ENCODE measurements at places on chromosomes 2 and 18. TPM values are rescaled to one million over a fixed set of nuclear protein-coding genes. Genes with fewer than 3 reads are reported as not detected.

GRCh38 chr2:862355-862687, 88.3 kb upstream of the SNTG2 start:
- no peak for DNase-seq

GRCh38 chr2:19689646-19690168, 212.1 kb downstream of the TTC32 start:
- DNase-seq: no peak

DNA sequence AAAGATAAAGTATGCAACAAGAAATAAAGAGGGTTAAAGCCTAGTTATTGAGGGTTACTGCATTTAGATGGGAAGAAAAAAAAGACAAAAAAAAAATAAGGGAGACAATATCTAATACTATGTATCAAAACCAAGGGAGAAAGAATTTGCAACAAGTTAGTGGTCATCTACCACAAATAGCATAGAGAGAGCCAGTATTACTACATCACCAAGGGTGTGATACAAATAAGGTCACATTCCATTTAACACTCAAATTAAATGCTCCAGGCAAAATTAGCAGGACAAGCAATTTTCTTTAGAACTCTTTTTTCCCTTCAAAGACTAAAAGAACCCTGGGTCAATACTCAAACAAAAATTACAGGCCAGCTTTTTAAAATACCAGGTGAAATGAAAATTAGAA, 115.1 kb upstream of the GULP1 start:
- no peak for DNase-seq

DNA sequence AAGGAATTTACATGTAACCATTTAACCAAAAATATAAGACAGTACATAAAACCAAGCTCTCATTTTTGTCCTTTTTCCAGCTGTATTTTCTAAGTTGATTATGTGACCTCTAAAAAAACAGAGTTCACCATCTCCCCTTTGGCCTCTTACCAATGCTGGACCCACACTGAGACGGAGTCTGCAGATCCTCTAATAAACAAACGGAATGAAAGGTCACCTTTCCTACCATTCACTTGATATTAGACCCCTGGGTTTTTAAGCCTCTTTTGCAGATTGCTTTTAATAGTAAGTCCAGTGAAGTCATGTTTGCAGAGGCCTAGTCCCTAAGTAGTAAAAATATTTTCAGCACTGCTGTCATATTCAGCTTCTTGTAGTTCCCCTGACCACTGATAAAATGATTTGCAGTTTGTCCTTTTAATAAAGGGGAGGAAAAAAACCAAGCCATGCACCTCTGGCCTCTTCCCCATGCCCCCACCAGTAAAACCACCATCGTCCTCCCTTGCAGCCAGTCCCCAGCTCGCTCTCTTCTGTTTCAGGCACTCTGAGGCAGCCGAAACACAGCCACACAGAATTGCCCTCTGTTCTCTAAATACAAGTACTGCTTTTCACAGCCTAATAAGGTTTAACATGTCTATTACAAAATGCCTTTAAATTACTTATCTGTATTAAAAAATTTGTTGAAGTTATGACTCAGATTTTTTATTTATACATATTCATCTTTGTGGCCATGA, 427.5 kb downstream of the PARD3B start:
- no peak for DNase-seq

Gene IL36G
- total RNA-seq: 0.31 TPM

- no peak for DNase-seq
Observed at GRCh38 chr2:157256626-157257025, 879 bp upstream of the GALNT5 start.

- no peak for DNase-seq
Observed at GRCh38 chr18:55790296-55790695, 202.3 kb upstream of the TCF4 start.

GRCh38 chr18:6059551-6059950, 164.2 kb upstream of the TMEM200C start:
- no peak for DNase-seq

GRCh38 chr2:241002275-241003046, 4.0 kb downstream of the SNED1 start:
- no peak for DNase-seq

Gene SLC16A14
- total RNA-seq: 20.4 TPM

DNA sequence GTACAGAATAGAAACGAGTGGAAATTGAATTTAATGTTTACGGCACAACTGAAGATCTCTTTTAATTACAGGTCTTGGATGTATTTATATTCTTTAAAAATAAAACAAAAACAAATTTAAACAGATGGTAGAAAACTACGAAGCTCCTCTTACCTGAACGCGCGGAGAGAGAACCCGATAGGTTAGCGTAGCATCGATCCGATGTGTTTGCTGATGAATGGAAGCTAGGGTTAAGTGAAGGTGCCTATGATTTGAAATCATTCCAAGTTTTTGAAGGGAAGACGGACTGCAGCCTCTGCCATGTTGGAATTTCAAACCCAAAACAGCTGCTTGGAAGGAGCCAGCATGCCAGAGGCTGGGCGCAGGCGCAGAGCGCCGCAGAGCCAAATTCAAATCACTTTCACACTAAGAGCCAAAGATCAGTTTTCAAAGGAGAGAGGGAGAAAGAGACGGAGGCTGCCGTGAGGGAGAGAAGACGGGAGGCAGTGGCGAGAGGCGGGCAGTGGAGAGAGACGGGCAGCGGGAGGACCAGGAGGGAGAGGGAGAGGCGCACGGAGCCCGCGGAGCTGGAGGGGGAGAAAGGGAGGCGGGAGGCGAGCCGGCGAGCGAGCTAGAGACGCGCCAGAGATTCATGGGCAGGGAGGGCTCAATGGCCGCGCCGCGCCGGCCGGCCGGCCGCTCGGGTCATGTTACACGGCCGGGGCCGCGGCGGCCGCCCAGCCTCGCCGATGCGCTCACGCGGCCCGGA, at the start of gene FIGN:
Gene FIGN, minus strand, starts transcription at position 324 of the 748 bp plus-strand sequence. CDS start 1,081 bp downstream, outside the sequence.
- DNase-seq: peak; percentile 46

- no peak for DNase-seq
Observed at GRCh38 chr2:73908689-73909652, 16.2 kb downstream of the ACTG2 start.

DNA sequence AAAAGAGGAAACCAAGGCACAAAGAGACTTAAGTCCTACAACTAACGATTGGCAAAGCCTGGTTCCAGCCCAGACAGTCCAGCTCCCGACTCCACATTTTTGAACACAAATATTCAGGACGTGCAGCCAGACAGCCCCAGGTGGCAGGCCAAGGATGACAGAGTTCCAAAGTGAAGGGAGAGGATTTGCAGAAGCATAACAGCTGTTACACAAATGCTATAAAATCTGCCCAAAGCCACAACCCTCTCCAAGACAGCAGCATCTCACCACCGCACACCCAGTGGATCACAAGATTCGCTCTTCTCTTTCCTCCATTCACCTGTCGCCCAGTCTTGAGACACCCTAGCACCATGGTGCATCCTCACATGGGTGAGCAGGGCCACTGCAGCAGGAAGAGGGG, 227.1 kb upstream of the ID2 start:
- DNase-seq: no peak

DNA sequence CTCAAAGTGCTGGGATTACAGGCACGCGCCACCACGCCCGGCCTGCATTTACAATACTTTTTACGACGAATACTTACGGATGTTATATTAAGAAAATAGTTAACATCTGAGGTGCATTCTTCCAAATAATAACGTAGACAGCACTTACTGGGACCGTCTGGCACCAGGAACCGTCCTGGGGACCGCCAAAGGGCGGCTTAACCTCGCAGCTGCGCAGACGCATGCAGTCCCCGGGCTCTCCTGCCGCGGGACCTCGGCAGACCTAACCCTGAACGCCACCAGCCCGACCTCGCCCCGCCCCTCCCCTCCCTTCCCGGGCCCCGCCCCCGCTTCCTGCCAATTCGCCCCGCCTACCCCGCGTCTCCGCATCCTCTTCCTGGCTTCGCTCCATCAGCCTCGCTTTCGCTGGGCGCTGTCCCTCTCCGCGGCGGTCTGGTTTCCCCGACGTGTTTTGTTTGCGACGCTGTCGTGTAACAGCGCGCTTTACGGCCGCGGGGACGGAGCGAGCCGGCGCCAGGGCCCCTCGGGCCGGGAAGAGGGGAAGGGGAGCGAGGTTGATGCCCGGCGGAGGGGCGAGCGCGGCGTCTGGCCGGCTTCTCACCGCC, at the start of gene CNOT11:
Gene CNOT11, plus strand, starts transcription at position 479 of the 605 bp plus-strand sequence. Its CDS starts 79 bp downstream, at position 558.
- peak; percentile 100 for DNase-seq

- DNase-seq: no peak
Observed at GRCh38 chr18:24306201-24306600, 91.4 kb downstream of the OSBPL1A start.

DNA sequence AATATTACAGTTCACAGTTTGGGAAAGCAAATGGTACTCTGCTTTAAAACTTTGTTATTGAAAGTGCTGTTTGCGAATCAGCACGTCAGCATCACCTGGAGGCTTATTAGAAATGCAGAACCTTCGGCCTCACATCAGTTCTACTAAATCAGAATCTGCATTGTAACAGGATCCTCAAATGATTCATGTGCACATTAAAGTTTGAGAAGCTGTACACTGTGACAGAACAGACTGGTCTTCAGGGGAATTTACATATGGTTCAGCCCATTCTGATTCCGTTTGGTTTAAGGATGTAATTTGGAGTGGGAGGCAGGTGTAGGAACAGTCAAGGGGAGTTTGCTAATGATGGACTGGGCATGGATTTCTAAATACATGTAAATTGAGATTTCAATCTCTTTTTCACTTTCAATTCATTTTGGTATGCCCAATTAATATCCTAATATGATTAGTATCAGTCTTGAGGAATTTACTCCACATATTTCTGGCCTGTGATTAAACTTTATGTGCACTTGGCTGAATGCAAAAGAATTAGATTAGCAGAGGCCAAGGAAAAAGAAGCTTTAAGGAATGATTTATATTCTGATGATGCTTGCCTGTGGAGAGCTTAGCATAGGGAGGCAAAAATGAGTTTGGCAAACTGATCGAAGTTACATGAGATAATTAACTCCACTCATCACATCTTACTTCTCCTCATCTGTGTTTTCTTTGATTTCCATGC, 248.8 kb downstream of the XIRP2 start:
- DNase-seq: no peak

DNA sequence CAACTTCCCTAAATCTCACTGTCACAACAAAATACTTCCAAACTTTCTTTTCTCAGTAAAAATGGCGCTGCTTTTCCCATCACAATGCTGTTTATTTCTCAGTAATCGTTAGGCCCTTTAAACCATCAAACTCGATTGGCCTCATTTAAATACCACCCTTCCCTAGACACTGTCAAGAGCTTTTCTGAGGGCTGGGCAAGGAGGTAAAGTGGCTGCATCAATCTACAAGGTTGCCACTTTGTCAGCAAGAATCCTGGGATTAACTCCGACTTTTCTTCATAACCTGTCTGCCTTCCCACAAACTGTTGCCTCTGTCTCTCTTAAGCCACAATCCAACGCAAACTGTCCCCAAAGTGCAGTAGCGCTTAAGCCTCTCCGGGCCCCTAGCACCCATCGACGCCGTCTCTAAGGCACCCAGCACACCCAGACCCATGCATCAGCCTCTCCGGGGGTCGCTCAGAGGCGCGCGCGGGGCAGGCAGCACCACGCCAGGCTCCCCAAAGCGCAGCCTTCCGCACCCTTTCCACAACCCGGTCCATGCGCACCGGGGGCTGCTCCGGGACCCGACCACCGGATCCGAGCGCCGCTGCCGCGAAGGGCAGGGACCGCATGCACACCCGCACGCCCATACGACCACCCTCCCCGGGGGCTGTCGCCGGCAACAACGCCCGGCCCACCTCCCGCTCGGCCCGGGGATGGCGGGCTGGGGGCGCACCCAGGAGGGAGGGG, 683 bp downstream of the MBOAT2 start:
- no peak for DNase-seq

- DNase-seq: no peak
Observed at GRCh38 chr18:8117006-8117371, 492.2 kb upstream of the RAB12 start.

DNA sequence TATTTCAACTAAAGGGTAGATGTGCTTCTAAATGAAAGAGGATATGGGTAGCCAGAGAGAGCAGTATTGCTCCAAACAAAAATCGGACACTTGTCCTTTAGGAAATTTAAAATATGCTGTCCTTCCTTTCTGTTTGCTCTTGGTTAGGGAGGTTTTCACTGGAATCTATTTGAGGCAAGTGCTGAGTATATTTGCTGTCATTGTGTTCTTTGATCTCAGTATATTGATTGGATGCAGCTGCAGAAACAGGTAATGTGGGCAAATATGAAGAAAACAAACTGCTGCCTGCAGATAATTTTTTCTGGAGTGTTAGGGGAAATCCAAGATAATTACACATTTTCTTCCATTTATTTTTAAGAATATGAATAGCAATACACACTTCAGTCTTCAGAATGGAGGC, 410.2 kb downstream of the NCKAP5 start:
- no peak for DNase-seq

- DNase-seq: no peak
Observed at GRCh38 chr2:60152226-60152833, 401.1 kb downstream of the BCL11A start.

Gene PROKR1
- 0.09 TPM for total RNA-seq

- DNase-seq: no peak
Observed at GRCh38 chr2:38386377-38386776, 9.3 kb upstream of the ATL2 start.

- no peak for DNase-seq
Observed at GRCh38 chr2:153235516-153235915, 243.0 kb downstream of the RPRM start.

Gene RBM44
- 0.34 TPM for total RNA-seq

Gene UGT1A5
- 3.7 TPM for total RNA-seq

GRCh38 chr2:73601780-73602179, 40.4 kb downstream of the NAT8 start:
- DNase-seq: no peak

Gene IL36RN
- not detected for total RNA-seq

GRCh38 chr2:171960570-171960969, 38.3 kb downstream of the HAT1 start:
- DNase-seq: no peak

Gene POMC
- 0.31 TPM for total RNA-seq

GRCh38 chr2:58535990-58536389, 294.9 kb upstream of the FANCL start:
- DNase-seq: no peak

DNA sequence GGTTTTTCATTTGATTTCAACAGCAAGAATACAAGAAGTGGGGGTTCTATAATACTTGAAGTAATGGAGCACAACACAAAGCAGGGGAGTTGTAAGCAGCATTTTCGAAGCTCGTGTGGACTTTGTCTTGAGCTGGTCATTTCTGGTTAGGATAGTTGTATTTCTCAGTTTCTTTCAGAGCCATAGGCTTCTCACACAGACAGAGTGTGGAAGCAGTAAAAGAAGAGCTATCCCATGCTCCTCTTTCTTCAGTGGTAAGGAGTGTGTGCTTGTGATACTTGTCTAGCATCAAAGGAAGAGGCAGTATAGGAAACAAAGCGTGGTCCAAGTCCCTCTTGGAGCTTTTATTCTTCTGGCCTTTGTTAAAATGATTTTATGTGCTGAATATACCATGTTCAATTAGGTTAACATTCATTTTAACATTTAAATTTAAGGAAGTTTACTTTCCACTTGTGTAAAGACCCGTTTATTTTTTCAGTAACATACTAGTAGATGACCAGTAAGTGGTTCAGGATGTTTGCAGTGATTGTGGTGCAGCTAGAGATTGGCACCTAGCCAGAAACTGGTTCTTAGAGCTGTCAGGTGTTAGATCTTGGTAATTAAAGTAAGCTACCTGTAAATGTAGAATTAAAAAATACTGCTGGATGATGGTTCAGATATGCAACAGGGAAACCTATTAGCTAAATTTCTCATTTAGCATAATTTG, 14.6 kb downstream of the CCNYL1 start:
- DNase-seq: no peak

Gene ZNF385B
- total RNA-seq: 0.61 TPM

All from left colon (tissue), 2 donors.